ENCODE measurements at places on chromosomes 6 and 20.

- no peak for DNase-seq
Measured at GRCh38 chr6:40419377-40419776, 167.8 kb downstream of the LRFN2 start.

DNA sequence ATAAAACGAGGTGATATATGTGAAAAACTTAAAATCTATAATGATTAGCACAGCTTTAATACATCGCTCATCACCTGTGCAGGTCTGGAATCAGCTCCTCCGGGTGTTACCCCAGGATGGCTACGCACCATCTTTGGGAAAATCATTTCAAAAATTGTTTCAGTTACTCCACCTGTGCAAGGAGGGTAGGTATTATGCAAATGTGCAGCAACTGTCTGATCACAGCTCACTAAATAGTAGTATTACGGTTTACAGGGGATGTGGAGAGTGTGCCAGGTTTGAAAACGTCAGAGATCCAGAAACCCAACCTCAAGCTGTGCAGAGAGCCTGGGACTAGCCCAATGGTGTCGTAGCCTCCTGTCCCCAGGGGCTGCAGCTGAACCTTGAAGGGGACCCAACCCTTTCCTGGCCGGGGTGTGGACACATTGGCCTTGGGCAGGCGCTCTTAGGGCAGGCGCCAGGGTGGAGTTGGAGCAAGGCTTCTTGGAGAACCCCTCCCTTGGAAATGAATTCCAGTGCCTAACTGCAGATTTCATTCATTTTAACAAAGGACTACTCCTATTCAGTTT, 24.2 kb upstream of the SGK1 start:
- DNase-seq = no peak

- no peak for DNase-seq
Measured at GRCh38 chr6:93894521-93894920, 475.2 kb upstream of the EPHA7 start.

- DNase-seq = no peak
Measured at GRCh38 chr6:82511546-82511945, 147.9 kb downstream of the TPBG start.

- DNase-seq = no peak
Measured at GRCh38 chr6:149480502-149481280, 4.1 kb downstream of the ZC3H12D start.
